ENCODE measurements at places on chromosomes 3 and 15. TPM values are rescaled to one million over a fixed set of nuclear protein-coding genes. Genes with fewer than 3 reads are reported as not detected.

Gene ADGRG7
- total RNA-seq, result not detected

Gene PLXND1
- total RNA-seq, result 54.7 TPM

Gene CCR5
- 0.31 TPM for total RNA-seq

Gene IFRD2
- total RNA-seq, result 97.4 TPM

DNA sequence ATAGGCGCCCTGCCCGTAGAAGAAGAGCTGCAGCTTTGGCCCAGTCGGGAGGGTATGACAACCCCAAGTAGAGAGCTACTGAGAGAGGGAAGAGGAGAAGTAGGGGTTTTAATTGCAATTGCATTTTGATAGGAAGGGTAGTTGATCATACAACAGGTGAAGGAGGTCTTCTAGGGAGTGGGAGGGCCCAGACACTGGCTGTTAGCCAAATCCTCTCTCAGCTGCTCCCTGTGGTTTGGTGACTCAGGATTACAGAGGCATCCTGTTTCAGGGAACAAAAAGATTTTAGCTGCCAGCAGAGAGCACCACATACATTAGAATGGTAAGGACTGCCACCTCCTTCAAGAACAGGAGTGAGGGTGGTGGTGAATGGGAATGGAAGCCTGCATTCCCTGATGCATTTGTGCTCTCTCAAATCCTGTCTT lies 408.9 kb upstream of the THBS1 start:
- DNase-seq, result peak; percentile 39

- DNase-seq, result no peak
These were observed 264.0 kb upstream of the NSMCE3 start for GRCh38 chr15:29533647-29534046.

DNA sequence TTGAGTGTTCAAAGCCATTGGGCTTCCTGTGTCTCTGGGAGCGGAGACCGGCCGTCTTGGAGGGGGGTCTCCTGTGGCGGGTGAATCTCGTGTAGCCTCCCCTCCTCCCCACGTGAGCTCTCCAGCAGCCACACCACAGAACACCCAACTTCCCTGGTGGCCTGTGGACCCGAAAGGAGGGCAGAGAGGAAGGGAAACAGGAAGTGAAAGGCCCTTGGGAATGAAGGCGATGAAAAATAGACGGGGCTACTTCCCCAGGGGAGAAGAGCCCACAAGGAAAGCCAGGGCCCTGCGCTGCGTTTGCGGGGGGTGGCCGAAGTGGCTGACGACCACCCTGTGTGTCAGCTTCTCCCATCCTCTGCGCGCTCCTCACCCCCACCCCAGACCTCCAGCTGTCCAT lies 5.4 kb downstream of the ANKRD63 start:
- no peak for DNase-seq

DNA sequence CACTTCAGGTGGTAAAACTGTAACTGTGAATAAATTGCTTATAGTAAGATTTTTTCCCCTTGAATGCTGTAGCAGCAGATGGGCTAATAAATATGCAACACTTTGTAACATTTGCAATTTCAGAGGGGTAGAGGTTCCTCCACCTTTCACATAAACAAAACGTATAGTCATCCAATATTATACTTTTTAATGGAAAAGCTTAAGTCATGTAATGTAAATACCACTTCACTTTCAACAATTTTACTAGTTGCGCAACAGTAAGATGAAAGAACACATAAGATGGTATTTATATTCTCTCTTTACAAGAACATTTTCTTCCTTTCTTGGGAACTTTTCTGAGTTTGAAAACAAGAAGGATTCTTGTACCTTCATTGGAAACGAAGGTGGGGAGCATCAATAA lies 56.6 kb upstream of the FAM3D start:
- DNase-seq, result no peak

DNA sequence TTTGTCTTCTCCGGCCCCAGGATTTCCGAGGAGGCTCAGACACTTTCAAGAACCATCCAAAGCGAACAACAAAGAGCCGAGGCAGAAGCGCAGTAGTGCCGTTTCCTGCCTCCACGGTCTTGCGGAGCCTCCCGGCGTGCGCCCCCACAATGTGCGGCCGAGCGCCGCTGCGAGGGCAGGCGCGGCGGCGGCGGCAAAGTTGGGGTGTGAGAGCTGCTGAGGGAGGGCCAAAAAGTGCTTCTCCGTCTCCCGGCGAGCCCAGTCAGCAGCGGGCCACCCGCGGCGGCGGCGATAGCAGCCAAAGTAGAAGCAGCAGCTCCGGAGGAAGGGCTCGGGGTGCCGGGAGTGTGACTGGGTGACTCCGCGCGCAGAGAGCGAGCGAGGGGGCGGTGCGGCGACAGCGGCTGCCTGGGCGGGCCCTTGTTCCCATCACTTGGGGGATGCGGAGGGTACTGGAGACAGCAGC lies 749.1 kb downstream of the ROBO1 start:
- peak; percentile 65 for DNase-seq

DNA sequence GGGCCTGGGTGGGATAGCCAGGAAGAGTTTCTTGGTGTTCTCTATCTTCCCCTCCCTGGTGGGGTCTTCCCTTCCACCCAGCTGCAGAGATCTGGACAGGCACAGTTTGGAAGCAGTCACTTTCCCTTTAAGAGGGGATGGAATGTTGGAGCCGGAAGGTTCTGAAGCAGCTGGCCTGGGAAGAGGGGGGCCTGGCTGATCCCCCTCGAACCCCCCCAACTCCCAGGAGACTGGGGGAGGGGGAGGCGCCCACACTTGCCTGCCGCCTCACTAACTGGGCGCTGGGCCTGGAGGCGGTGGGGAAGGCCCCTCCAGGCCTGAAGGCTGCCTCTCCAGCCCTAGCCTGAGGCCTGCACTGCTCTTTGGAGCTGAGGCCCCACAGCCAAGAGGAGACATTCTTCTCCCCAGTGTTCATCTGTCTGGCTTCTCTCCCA lies 1.4 kb downstream of the DVL3 start:
- peak; percentile 28 for DNase-seq

DNA sequence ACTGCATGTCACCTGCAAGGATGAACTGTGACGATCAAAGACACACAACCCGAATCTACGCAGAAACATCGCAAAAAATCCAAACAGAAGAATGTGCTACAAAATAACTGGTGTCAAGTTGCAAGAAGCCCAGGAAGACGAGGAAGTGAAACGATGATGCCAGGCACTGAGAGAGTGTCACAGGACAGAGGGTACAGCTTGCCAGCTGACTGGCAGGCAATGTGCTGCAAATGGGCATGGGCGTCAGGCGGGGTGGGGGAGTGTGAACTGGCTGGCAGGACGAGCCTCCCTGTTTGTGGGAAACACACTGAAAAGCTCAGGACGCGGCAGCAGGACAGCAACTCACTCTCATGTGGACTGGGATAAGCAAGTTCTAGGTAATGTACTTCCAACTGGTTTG lies 28.9 kb upstream of the OCA2 start:
- peak; percentile 27 for DNase-seq

GRCh38 chr15:54803134-54803808 lies 393.5 kb downstream of the RSL24D1 start:
- no peak for DNase-seq

DNA sequence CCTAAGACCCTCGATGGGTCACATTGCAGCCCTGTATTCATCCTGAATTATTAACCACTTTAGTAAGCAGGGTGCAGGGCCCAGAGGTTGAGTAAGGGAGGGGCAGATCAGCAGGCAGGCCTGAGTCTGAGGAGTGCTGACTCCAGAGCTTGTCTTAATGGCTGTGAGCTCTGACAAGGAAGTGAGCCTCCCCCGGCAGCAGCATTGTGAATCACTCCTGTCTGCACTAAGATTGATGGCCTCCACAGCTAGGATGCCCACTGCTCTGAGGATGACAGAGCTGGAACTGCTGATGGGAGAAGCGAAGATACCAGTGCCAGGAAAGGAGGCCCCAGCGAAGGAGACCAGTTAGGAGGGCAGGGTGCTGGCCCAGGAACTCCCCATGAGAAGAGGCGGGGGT lies 46.5 kb upstream of the CCDC174 start:
- DNase-seq, result no peak

- no peak for DNase-seq
These were observed 75.6 kb upstream of the ICE2 start for GRCh38 chr15:60554494-60554893.

GRCh38 chr3:79314544-79314943 lies 453.3 kb downstream of the ROBO1 start:
- DNase-seq, result no peak

DNA sequence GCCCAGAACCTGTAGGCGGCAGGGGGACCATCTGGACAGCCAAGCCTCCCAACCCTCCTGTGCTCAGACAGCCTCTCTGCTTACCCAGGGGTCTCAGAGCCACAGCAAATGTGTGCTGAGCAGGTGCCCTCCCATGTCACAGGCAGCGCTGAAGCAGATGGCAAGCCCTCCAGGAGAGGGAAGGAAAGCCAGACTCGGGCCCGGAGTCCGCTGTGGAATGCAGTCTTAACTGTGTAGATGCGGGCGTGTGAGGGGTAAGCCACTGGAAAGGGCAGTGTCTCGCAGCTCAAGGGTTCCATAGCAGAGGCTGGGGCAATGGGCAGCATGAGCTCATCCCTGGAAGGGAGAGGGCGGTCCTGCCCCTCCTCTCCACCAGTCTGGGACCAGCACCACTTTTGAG lies 45.6 kb downstream of the UMPS start:
- peak; percentile 96 for DNase-seq

GRCh38 chr3:173796890-173797289 lies 399.3 kb downstream of the NLGN1 start:
- no peak for DNase-seq

Data from G401 (cell line).